Tibial artery (tissue), 4 donors: ENCODE measurements at places on chromosomes 6 and 20.

DNA sequence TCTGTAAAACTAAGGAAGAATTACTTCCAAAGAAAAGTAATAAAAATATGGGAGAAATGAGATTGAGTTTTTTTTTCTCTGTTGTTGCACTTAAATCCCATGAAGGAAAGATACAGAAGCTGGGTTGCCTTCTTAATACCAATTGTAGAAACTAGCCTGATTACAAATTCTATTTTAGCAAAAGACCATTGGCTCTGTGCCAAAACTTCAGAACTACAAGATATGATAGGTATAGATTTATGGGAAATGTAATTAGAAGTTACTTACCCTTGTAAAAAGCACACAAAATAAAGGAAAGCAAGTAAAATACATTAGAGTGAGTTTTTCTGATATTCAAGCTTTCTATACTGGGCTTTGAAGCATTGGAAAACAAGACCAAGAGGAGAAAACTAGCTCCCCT lies 73.5 kb upstream of the SCGN start:
- DNase-seq = no peak

- no peak for DNase-seq
Observed at GRCh38 chr6:106281661-106282060, 43.9 kb downstream of the ATG5 start.

GRCh38 chr6:22073516-22074198 lies 223.2 kb downstream of the PRL start:
- DNase-seq = no peak

GRCh38 chr6:22036275-22036674 lies 260.6 kb downstream of the PRL start:
- no peak for DNase-seq

DNA sequence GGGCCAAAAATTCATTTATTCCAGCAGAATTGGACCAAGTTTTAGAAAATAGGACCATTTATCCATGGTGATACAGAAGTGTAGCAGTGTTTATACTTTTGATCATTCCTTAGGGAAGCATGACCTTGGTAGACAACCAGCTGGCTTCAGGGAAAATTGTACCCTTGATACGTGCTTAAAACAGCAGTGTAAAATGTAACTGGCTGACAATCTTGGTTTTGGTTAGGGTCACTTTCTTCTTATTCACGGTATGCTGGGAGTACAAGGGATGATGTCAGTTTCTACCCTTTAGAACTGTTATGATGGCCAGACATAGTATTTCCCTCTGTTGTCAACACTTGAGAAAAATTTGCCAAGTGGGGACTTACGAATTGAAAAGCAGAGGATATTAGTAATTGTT lies 157.1 kb downstream of the BCKDHB start:
- DNase-seq = no peak
